NCI-H2081 (cell line): ENCODE measurements at places on chromosomes 3 and 15.

- DNase-seq: no peak
These were observed 345.6 kb upstream of the TGFBR2 start for GRCh38 chr3:30260762-30261161.

DNA sequence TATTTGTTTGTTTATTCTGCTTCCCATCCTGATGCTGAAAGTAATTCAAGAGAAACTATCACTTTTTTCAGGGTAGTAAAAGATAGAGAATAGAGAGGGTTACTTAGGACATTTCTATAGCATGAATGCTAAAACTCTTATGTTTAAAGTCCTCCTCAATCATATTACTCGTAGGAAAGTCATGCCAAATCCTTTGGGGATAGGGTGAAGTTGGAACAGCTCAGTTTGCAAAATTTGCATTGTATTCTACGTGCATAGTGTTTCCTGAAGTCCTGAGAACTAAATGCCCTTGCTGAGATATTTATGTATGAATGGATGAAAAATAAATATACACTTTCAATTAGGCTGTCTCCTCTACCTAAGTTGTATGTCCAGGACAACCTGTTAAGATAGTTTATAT lies 14.6 kb downstream of the PLSCR5 start:
- no peak for DNase-seq

DNA sequence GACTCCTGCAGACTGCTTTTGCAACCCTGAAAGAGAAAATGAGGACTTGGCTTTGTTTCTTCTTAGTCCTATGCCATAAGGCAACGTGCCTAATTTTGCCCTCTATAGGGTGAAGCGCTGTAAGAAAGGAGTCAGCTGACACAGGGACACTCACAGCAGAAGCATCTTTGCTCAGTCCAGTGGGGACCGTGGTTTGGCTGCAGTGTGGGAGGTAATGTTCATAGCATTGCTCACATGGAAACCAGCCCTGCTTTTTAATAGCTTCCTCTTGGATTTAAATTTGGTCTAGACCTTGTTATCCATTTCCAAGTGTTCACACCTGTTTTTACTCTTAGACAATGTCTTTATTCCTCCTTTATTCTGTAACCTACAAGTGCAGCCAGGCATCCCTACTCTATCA lies 1032.1 kb downstream of the NTRK3 start:
- no peak for DNase-seq

GRCh38 chr3:155130001-155130400 lies 49.9 kb downstream of the MME start:
- DNase-seq: no peak

DNA sequence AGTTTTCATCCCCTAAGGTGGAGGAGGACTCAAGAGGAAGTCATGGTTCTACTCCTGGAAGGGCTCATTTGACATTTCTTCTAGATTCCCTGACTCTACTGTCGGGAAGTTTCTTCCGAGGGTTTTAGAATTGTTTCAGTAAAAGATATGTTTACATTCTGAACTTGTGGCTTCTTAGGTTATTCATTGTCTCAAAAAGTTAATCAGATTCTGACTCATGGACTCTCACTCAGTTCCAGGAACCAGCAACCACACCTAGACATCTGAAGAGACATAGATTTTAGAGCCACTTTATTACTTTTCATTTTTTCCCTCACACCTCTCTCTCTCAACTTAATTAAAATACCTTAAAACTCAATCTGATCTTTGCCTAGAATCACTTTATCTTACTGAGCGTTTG lies 862.6 kb downstream of the AGBL1 start:
- DNase-seq: no peak

- DNase-seq: no peak
These were observed 198.6 kb upstream of the IL12A start for GRCh38 chr3:159789742-159790635.

GRCh38 chr3:14438929-14439328 lies 36.5 kb downstream of the SLC6A6 start:
- no peak for DNase-seq

DNA sequence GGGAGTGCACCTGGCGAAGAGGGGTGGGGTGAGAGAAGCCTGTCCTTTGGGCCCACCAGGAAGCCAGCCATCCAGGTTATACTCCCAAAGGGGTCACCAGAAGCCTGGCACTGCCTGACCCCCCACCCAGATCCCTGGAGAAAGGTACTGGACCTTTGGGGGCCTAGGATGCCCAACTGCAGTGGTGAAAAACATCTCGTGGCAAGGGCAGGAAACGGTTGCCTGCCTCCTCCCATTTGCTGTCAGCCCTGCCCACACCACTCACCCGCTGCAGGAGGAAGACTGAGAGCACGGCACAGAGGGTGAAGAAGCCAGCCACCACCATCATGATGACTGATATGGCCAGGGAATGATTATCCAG lies 2.2 kb upstream of the ULK3 start:
- no peak for DNase-seq

DNA sequence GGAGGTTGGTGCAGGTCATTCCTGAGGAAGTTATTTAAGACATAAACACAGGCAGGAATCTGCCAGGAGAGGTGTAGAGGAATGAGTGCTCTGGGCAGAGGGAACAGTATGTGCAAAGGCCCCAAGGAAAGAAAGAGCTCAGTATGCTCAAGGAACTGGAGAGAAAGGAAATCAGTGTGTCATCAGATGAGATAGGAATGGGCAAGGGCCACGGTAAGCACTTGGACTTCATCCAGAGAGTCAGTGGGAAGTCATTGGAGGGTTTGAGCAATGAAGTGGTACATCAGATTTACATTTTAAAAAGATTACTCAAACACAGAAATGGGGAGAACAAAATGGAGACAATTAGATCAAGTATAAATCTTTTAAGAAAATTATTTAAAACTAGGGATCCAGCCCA lies 272.2 kb downstream of the ADAMTSL3 start:
- DNase-seq: no peak

- DNase-seq: no peak
These were observed 187.4 kb downstream of the FOXP1 start for GRCh38 chr3:71395927-71396695.

- DNase-seq: no peak
These were observed 75.4 kb downstream of the CPN2 start for GRCh38 chr3:194275721-194276120.

DNA sequence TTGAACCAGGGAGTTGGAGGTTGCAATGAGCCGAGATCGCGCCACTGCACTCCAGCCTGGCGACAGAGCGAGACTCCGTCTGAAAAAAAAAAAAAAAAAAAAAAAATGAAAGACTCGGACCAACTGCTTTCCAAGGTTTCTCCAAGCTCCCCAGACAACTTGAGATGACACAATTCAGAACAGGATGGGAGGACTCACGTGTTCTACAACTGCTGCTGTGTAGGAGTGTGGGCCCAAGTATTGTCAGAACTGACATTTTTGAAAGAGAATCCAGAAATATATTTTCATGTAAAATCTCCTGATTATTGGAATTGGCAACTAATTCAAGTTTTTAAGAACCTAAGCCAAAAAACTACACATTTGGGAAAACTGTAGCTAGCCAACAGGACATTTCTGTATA lies 109.5 kb upstream of the ETV5 start:
- no peak for DNase-seq

- no peak for DNase-seq
These were observed 20.5 kb upstream of the ANPEP start for GRCh38 chr15:89835176-89835564.

- no peak for DNase-seq
These were observed 11.2 kb downstream of the TMC3 start for GRCh38 chr15:81362790-81363189.

GRCh38 chr3:161560008-161560637 lies 63.5 kb downstream of the OTOL1 start:
- peak; percentile 47 for DNase-seq

GRCh38 chr15:39100106-39100660 lies 480.7 kb upstream of the THBS1 start:
- DNase-seq: no peak

DNA sequence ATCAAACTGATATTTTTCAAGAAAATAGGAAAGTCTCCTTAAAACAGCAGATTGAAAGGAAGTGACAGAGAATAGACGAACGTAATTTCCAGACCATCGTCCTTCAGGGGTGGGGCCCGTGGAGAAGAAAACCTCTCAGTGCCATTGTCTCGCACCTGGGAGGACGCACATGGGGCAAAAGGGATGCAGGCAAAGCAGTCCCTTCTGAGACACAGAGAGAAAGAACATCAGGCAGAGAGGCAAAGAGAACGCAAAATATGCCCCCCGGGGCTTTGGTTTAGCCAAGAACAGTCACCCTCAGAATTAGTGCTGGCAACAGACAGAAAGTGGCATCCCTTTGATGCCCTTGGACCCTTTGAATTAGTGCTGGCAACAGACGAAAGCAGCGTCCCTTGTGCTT lies 37.0 kb downstream of the MUC20 start:
- DNase-seq: no peak

GRCh38 chr3:152823173-152823572 lies 11.8 kb upstream of the P2RY1 start:
- no peak for DNase-seq

- DNase-seq: no peak
These were observed 183.4 kb upstream of the GADL1 start for GRCh38 chr3:31077826-31078225.

GRCh38 chr3:180466401-180467011 lies 135.5 kb upstream of the TTC14 start:
- no peak for DNase-seq

- no peak for DNase-seq
These were observed 7.7 kb upstream of the OSBPL11 start for GRCh38 chr3:125602752-125603649.

DNA sequence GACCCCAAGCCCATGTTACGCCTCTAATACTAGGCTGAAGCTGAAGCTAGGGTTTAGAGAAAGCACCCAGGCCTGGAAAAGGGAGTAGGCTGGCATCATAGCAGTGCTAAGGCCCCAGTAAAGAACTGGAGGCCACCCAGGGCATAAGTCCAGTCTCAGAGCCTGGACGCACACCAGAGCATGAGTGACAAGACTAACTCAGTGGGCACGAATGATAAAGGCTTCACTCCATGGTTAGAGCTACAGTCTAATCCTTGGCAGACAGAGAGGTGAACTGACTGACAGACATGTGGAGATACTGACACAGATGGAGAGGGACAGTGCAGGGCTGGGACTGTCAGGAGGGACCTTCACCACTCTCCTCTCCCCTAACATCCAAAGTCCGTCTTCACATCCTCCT lies 139.8 kb downstream of the KCNMB2 start:
- DNase-seq: no peak

GRCh38 chr3:14761121-14761672 lies 57.6 kb upstream of the FGD5 start:
- no peak for DNase-seq

DNA sequence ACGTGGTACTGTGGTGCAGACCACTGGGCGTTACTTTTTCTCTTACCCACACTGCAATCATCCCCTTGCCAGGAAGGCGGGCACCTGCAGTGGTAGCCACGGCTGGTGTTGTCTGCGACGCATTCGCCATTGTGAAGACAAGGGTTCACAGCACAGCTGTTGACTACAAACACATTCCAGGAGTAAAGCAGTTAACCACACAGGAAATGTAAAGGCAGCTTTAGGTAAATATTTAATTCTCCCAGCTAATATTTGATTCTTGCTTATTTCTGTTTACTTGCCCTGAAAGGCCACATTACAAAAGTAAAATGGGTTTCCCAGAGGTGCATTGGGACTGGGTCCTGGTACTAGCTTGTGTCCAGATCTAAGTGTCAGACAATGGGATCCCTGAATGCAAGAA lies 45.4 kb downstream of the HEG1 start:
- DNase-seq: no peak

- no peak for DNase-seq
These were observed 183.2 kb downstream of the GAP43 start for GRCh38 chr3:115806501-115806900.

DNA sequence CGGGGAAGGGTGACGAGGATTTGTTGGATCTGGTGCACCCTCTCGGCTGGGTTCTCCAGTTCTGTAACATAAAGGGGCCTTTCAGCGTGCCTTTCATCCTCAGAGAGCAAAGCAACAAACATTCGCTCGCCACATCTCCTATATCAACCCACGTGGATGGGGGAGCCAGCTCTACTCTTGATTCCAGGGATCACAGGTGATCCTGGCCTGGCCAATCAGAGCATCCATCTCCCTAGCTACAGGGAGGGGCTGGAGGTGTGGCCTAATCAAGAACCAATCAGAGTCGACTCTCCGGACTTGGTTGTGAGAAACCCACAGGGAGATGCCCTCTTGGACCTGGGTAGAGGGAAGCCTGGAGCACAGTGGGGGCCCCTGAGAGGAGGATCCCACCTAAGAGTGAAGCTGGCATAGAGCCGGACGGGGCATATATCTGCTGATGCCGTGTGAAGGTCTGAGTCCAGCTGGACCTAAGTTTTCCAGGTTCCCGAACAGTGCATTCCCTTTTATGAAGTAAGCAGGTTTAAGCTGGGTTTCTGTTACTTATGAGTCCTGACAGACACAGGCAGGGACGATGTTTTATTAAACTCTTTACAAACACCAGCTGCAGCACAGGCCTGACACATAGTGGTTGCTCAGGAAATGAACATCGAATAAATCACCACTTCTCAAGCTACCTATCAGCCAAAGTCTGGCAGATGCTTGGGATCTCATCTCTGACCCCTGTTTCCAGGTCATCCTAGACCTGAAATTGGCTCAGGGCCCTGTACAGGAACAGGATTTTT lies 50.7 kb upstream of the RAD18 start:
- DNase-seq: no peak

DNA sequence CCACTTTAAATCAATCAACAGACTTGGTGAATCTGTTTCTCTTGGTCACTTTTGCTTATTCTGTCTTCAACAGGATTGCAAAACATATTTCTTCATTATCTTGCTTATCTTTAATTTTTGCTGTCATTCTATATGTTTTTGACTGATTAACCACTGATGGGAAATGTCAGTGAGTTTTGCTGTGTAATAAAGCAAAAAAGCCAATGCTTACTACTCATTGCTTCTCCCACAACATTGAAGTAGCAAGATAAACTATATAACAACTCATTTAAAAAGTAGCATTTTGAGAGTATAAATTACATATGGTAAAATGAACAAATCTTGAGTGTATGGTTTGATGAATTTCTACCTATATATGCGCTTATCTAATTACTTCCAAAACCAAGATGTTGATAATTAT lies 892 bp downstream of the CD200R1L start:
- DNase-seq: no peak

DNA sequence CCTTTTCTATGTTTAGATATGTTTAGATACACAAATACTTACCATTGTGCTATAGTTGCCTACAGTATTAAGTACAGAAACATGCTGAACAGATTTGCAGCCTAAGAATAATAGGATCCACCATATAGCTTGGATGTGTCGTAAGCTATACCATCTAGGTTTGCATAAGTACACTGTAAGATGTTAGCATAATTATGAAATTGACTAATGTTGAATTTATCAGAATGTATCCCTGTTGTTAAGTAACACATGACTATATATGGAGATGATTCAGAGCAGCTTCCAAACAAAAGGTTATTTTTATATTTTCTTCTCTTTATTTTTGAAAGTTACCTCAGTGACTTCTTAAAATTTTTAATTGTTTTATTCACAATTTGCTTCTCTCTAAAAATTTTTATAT lies 2.4 kb downstream of the SLC28A2 start:
- DNase-seq: no peak
